ENCODE measurements at places on chromosomes 5 and 9.

DNA sequence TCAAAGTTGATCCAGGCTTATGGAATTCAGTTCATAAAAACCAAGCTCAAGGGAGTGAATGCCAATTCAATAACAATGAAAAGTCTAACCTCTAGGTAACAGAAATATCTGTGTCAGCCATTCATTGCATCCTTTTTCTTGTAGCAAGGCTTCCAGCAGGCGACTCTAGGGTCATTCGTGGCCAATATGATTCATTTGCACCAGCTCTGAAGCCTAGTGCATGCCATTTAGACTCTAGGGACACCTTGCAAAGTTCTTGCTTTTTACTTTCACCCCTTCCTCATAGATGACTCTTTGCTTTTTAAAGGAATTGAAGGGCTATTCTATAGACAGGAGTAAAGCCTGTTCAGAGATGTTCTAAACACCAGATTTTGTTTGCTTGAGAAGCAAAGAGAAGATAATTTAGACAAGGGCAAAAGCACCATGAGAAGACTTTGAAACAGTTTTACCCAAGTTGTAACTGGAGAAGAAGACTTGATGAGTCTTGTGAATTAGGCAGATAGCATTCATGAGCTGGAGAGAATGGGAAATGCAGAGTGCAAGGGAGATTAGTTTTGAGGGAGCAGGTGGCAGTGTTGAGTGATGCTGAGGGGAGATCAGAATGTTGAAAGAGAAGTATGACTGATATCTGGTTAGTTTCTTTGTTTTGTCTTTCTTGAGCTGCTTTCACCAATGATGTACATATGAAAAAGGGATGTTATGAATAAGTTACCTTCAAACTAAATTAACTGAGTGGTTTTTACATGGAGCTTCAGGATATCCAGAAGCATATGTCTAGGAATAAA is 94.5 kb downstream of the F2RL2 start:
- no peak for DNase-seq

- no peak for DNase-seq
Observed at GRCh38 chr5:38921174-38921573, 75.4 kb downstream of the OSMR start.

- no peak for DNase-seq
Observed at GRCh38 chr5:79020861-79021561, 35.9 kb upstream of the ARSB start.

- DNase-seq = no peak
Observed at GRCh38 chr5:138981586-138981985, 106.5 kb upstream of the LRRTM2 start.

DNA sequence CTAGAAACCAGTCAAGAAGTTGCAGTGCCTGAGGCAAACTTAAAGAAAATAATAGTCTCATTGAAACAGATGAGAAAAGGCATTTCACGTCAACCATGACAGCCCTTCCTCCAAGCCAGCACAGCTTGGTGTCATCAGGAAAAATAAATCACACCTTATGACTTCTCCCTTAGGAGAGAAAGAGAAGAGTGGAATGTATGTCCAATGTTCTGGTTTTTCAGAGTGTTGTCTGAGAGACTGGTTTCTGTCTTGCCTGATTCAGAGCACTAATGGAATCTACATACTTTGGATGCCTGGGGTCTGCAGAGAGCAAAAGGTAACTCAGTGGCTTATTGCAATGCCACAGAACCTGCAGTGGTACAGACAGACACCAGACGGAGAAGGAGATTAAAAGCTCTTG is 105.5 kb upstream of the PDE4D start:
- DNase-seq = no peak

DNA sequence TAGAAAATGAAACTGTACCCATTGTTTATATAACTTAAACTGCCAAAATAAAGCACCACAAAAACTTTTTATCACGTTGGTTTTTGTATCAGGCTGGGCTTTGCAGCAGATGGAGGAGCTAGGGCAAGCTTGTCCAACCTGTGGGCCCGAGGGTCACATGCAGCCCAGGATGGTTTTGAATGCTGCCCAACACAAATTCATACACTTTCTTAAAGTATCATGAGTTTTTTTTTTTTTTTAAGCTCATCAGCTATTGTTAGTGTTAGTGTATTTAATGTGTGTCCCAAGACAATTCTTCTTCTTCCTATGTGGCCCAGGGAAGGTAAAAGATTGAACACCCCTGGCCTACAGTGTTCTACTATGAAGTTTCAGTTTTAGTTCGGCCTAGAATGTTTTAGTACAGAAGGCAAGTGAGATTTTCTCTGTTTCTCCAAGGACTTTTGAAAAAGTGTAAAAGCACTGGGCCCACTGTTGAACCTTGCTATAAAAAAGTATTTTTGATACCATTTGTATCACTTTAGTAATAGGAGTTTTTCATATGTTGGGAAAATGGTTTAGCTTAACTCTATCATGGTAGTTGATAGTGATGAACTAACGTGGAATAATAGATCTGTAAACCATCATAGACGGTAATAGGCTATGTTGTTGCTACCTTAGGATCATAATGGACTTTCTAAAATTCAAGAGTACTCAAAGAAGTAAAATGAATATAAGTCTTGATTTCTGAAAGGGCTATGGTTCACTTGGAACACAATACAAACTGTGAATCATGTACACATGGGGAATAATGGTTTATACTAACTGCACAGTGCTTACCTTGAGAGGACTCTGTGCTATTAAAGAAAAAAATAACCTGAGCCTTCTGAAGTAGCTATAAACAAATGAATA is 2.9 kb downstream of the CDKN2A start:
- no peak for DNase-seq

DNA sequence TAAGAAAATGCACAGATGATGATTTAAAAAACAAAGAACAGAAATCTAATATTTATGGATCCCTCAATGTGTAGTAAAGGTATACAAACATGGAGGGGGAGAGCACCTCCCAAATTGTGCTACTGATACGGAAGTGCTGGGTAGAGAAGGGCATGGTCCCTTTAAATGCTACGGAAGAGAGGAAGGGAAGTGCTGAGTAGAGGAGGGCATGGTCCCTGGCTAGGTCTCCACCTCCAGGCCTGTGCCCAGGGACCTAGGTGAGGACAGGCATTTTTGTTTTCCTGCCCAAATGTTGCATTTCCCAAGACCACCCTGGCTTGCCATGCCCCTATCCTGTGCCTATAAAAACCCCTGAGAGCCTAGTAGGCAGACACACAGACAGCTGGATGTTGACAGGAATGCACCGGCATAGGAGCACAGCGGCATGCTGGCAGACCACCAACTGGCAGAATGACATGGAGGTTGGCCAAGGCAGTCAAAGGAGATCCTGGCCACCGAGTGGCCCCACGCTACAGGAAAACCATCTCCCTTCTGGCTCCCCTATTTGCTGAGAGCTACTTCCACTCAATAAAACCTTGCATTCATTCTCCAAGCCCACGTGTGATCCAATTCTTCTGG is 62.1 kb upstream of the SPDL1 start:
- DNase-seq = no peak

DNA sequence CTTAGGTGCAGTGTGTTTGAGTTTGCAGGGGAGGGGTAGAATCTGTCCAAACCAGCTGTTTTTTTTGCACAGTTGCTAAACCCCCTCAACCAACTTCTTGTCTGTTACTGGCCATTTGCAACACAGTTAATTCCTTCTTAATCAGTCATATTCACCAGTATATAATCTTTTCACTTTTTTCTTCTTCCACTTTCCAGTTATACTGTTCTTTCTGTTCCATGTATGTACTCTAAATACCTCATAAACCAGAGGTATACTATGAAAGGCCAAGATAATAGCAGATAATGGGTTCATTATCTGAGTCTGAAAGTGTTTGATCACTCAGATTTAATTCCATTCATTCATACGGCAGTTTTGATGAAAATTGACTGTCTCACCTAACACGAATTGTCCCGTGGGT is 11.1 kb downstream of the SMAD5 start:
- no peak for DNase-seq

DNA sequence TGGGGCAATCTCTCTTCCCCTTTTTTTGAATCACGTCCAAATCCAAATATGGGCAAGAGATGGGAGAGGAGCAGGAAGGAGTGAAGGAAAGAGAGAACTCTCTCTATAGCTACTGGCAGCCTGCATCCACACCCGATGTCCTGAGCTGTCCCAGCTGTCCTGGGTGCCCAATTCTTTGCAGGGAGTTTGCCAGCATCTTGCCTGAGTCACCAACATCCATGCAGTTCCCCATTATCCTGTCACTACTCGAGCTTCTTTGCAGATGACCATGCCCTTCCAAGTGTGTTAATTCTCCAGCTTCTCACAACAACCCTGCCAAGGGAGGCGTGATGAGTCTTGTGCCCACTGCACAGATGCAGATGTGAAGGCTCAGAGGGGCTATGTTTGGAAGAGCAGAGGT is 127.1 kb downstream of the NSG2 start:
- DNase-seq = no peak

DNA sequence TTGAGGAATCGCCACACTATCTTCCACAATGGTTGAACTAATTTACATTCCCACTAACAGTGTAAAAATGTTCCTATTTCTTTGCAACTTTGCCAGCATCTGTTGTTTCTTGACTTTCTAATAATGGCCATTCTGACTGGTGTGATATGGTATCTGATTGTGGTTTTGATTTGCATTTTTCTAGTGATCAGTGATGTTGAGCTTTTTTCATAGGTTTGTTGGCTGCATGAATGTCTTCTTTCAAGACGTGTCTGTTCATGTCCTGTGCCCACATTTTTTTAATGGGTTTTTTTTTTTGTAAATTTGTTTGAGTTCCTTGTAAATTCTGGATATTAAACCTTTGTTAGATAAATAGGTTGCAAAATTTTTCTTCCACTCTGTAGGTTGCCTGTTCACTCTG is 615.9 kb downstream of the SEMA5A start:
- DNase-seq = no peak

GRCh38 chr5:137206030-137206715 is 293.0 kb downstream of the SPOCK1 start:
- DNase-seq = no peak

DNA sequence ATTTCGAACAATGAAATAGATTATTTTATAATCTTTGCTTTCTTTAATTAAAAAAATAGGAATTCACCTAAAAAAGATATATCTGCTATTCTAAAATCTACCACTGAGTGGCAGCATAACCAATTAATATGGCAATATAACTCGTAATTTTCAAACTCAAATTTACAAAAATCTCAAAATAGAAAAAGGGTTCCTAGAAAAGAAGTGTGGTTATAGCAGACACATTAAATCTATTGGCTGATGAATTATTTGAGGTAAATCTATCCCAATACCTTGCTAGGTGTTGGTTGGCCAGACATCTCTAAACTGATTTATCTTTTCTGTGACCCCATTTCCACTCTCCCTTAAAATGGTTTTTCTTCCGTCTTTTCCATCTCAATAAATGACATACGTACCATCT is 30.2 kb upstream of the NRG2 start:
- DNase-seq = no peak

GRCh38 chr5:118440496-118440895 is 547.9 kb downstream of the DTWD2 start:
- DNase-seq = no peak

GRCh38 chr9:38091310-38092199 is 22.5 kb upstream of the SHB start:
- DNase-seq = peak; percentile 33

GRCh38 chr5:169161022-169161680 is 139.8 kb downstream of the SLIT3 start:
- no peak for DNase-seq

DNA sequence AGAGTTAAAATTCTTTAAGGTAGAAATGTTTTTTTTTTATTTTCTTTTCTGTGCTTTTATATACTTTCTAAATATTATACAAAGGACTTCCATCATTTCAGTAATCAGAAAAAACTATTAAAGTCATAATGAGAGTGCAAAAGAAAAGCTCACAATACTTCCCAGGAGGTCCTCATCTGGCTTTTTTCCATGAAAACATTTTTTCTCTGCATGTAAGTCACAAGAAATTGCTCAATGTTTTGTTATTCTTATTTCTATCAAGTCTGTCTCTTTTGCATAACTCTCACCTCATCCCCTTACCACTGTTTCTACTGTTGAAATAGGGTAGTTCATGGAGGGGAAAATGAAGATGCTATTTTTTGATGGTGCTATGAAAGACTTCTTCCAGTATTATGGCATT is 375.0 kb downstream of the TMEM232 start:
- no peak for DNase-seq

DNA sequence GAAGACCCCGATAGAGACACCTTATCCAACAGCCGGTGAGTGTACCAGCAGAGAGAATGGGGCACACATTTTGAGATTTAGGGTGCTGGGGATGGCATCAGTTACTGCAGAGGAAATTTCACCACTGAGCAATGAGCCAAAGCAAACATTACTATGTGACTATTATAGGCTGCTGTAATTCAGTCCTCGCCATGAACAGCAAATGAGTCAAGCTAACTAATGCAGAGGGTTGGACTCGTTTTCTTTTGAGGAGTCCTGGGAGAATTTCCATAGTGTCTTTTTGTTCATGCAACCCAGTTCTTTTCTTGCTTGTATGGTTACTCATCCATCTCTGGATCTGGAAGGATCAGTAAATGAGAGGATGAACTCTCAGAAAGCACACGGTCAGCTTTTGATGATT is 323.8 kb downstream of the PSAT1 start:
- DNase-seq = no peak

DNA sequence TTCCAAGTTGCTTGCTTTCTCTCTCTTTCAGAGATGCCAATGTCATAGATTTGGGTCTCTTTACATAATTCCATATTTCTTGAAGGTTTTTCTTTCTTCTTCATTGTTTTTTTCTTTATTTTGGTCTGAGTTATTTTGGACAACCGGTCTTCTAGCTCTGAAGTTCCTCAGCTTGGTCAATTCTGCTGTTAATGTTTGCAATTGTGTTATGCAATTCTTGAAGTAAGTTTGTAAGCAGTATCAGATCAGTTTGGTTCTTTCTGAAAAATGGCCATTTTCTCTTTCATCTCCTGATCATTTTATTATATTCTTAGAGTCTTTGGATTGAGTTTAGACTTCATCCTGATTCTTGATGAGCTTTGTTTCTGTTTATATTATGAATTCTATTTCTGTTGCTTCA is 16.4 kb upstream of the PRDM9 start:
- DNase-seq = no peak

- DNase-seq = no peak
Observed at GRCh38 chr5:11522796-11523195, 381.4 kb downstream of the CTNND2 start.

- no peak for DNase-seq
Observed at GRCh38 chr9:76018761-76019160, 128.3 kb downstream of the PCSK5 start.

DNA sequence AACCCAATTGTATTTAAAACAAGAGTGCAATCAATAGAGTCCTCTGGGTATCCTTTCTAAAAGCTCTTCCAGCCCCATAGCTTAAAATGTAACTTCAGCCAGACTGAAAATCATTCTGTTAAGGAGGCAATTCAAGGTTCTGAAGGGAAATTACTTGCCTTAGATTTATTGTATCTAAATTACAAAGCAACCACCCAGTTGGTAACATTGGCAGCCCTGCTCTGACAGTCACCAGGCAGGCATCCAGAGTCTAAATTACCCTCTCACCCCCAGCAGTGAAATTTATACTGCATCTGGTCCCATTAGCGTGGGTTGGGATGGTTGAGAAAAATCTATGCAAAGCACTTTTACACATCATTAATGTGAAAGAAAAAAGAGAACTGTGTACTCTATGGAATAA is 514.7 kb downstream of the MTRR start:
- no peak for DNase-seq

- DNase-seq = peak; percentile 87
Observed at GRCh38 chr5:317086-317811, 4.3 kb upstream of the AHRR start.

Data from GM12892 (cell line).